ENCODE measurements at places on chromosomes 16 and 17.

DNA sequence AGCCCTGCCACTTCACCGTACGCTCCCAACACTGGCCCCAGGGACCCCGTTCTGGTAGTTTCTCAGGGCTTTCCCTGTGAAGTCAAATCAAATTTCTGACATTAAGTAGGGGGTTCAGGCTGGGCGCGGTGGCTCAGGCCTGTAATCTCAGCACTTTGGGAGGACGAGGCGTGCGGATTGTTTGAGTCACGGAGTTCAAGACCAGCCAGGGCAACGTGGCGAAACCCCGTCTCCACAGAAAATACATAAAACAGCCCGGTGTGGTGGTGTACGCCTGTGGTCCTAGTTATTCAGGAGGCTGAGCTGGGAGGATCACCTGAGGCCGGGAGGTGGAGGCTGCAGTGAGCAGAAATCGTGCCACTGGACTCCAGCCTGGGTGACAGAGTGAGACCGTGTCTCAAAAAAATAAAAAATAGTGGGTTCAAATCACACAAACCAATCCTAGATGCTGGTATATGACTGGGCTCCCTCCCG is 632 bp downstream of the CYBC1 start:
- DNase-seq, result no peak

DNA sequence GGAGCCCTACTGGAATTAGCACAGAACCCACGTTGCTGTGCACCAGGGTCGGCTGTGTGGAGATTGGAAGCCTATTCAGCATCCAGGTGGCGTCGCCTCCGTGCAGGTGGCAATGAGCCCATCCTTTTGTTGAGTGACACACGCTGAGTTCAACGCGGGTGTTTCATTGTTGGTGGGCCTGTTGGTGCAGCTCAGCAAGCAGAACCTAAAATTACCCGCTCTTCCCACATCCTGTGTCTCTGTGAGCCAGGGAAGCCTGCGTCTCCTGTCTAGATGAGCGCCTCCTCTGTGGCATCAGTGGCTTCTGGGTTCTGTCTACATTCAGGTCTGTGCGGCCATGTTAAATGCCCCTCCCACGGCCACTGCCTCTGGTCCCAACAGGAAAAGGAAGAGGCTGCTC is 14.5 kb downstream of the CD2BP2 start:
- no peak for DNase-seq

- DNase-seq, result no peak
These were observed 69.3 kb downstream of the ABCC1 start for GRCh38 chr16:16018705-16019104.

DNA sequence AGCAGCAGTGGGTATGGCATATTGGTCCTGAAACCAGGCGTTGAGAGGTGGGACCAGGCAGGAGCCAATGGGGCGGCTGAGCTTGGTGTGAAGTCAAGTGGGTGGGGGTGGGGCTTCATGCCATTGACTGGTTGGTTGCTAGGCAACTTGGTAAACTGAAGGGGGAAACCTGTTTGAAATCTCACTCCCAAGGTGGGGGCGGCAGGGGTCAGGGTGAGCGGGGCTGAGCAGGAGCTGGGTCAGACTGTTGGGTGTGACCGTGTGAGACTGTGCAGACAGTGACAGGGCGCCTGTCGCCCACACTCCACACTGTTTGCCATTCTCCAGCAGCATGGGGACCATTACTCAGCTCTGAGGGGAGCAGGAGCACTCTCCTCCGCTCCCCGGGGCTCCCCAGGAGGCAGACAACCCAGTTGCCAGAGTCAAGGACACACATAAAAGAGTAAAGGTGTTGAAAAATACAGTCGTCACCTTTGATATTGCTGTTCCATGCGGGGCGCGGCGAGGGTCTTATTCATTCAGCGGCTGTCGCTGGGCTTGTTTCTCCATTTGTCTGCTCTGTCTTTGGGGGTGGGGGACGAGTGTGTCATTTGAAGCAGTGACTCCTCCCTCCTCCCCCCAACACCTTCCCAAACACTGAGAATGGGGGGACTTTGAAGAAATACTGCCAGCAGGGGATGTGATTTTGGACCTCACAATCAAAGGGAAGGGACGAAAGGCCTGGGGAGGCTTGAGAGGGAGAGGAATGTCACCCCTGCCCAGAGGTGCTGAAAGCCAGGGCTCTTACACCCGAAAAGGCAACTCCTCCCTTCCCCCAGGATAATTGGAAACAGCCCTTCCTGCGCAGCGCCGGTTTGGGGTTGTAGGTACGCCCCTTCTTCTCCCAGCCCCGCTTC is 1.2 kb upstream of the EFNB3 start:
- DNase-seq, result peak; percentile 29

DNA sequence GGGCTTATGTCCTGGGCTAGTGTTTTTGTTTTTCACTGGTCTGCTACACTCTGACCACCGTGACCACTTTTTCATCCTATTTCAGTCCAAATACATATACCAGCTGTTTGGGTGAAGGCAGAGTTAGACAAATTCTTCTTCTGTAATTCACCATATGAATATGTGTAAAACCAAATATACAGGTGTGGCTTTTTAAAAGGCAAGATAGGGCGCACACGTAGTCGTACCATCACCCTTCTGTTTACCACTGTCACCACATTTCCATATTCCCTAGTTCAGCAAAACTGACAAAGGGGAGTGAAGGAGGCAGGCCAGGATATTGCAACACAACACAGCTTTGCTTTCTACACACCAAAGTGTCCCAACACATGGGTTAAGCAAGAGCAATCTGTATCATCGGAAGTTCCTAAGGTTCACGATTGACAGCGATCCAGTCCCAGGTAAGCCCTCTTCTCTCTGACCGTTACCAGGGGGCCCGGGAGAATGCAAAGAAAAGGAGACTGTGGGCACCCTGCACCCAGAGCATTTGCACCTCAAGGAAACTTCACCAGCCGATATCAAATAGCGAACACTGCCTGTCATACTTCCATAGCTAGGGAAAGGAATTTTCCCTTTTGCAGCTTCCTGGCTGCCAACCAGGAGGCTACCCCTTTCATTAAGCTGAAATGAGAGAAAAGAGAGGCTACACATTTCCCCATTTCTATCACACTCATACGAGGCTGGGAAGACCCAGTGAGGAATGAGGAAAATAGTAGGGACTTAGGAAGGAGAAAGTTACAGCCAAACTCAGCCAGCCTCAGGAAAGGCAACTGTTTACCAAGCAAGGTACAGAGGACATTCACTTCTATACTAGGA is 23.1 kb downstream of the CREBBP start:
- DNase-seq, result no peak

DNA sequence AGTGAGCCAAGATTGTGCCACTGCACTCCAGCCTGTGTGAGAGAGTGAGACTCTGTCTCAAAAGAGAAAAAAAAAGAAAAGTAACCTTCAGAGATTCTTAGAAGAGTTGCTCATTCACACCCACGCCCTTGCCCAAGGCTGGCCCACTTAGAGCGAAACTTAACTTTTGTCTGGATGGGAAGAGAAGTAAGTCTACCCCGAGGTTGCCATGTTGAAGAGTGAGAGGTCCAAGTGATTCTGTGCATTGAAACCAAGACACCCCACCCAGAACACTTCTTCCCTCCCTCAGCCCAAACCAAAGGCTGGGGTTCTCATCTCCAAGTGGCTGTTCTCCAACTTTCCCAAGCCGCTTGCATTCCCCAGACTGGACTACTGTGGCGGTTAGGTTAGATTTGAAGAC is 2.4 kb upstream of the CISD3 start:
- DNase-seq, result no peak
